ENCODE measurements at places on chromosomes 4 and X.

GRCh38 chr4:78310740-78311115, 240.8 kb upstream of the ANXA3 start:
- no peak for DNase-seq

DNA sequence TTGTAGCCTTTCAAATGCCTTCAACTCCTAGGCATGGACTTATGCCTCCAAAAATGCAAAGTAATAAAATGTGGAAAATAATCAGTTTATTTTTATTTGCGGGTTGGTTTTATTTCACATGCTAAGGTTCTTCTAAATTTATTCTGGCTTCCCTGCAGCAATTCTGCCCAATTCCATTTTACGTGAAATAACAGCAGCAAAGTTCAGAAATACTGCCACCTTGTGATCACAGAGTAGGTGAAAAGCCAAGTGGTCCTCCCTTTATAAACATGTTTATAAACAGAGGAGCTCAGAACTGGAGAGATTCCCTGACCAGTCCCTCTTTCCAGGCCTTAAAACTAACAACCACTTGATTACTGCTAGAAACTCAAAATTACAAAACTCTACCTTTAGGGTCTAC, 14.7 kb upstream of the DCHS2 start:
- DNase-seq: no peak

GRCh38 chrX:19791562-19791961, 95.8 kb downstream of the SH3KBP1 start:
- no peak for DNase-seq

GRCh38 chrX:73068467-73069364, 10.6 kb downstream of the PABPC1L2A start:
- no peak for DNase-seq

GRCh38 chr4:174505892-174506291, 16.4 kb downstream of the HPGD start:
- no peak for DNase-seq

- DNase-seq: no peak
These were observed 13.6 kb downstream of the TLR6 start for GRCh38 chr4:38842994-38843393.

DNA sequence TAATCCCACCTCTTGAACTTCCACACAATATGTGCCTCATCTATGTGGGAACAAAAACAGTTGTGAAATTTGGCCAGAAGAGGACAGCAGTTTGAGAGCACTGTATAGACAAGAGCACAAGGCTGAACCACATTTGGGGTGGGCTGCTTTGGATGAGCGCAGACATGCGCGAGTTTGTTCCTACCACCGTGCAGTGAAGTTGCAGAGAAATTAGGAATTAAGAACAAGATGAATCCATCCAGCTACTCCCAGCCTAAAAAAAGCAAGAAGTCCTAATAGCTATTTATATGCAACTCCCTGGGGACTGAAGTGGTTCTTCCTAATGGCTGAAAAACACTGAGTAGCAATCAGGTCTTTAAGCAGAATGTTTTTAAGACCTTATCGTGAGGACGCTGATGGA, 1.0 kb downstream of the GAB3 start:
- DNase-seq: no peak

DNA sequence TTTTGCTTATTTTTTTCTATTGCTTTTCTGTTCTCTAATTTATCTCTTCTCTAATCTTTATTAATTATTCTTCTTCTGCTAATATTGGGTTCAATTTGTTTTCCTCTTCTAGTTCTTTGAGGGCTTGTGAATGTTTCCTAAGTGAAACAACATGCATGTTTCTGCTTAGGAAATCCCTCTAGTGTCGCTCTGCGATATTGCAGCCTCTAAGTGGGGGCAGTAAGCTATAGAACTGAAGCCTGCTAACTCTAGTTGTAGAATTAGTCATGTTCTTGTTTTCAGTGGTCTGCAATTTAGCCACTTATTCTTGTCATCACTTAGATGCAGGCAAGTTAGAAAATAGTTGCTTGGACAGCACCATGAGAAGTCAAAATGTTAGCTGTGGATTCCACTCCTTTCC, 222.6 kb downstream of the SPIN4 start:
- DNase-seq: peak; percentile 2

DNA sequence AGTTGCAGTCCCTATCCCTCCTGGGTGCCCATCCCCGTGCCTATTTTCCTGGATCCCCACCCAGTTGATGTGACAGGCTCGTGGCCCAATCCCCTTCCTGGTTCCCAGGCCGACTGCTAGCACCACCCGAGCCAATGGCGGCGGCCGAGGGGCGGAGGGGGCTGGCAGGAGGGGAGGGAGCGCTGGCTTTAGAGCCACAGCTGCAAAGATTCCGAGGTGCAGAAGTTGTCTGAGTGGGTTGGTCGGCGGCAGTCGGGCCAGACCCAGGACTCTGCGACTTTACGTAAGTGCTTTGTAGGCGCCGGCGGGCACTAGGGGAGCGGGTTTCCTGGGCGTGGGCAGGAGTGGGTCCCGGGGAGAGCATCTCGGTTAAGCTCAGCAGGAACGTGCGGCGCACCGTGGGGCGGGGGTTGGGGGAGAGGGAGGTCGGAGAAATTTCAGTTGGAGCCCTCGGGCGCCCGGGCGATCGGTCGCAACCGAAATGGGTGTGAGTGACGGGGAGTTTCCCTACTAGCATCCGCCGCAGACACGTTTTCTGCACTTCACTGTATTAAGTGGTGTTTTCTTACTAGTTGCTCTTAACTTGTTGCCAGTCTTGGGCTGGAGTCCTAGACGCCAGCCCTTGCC, at the start of gene PLS3:
Gene PLS3, plus strand, starts transcription at position 197 of the 627 bp plus-strand sequence. CDS start 49,077 bp downstream, outside the sequence.
- no peak for DNase-seq

- no peak for DNase-seq
These were observed 1592.7 kb downstream of the TECRL start for GRCh38 chr4:62816566-62816965.

- no peak for DNase-seq
These were observed 100.7 kb downstream of the EFNB1 start for GRCh38 chrX:68929332-68930150.

- DNase-seq: no peak
These were observed 691.9 kb downstream of the TECRL start for GRCh38 chr4:63717384-63717783.

- no peak for DNase-seq
These were observed 365.7 kb downstream of the PPP3CA start for GRCh38 chr4:100981447-100982204.

DNA sequence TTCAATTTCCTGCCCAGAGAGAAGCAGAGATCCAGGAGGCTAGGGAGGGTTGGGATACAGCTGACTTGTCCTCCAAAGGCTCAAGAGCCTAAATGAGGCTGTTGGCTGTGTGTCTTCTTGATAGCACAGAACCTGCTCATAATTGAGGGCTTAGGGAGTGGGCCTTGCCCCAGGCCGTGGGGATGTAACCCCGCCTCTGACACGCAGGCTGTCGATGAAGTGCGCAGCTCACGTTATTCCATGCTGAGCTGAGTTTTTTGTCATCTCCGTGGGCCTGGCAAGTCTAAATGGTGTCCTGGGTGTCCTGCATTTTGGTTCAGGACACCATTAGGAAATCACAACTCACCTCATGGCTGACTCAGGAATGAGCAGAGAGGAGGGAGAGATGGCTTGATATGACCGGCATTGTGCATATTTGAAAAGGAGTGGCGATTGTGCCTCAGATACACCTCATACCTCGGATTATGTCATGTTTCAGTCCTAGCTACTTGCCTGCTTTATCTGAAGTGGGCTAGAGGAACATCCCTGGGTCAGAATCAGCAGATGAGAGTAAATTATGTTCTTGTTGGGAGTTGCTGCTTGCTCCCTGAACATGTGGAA, 43.7 kb downstream of the FHDC1 start:
- DNase-seq: no peak

- no peak for DNase-seq
These were observed 33.3 kb downstream of the MEPE start for GRCh38 chr4:87865960-87866598.

DNA sequence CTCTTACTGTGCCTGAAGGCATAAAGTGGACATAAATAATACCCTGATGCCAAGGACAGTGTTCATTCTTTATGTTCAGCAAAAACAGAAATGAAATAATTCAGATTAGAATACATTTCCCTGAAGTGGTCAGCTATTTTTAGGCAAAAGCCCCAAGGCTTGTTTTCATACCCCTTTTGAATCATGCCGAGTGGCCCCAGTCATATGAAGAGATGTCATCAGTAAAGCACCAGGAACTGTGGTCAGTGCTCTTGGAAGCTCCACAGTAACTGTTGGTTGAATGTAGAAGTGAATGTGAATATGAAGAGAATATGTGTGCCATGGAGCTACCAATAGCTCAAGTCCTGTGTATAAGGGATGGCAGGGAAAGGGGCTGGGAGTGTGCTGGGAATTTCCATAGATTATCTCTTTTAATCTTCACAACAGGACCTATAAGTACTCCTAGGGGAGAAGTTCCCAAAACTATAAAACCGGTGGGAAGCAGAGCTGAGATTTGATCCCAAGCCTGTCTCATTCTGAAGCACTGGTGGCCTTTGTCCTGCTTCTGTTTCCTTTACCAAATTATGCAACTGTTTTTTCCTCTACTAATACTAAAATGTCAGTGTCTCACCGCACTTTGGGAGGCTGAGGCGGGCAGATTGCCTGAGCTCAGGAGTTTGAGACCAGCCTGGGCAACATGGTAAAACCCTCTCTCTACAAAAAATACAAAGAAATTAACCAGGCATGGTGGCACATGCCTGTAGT, 52.6 kb downstream of the FNIP2 start:
- DNase-seq: no peak

DNA sequence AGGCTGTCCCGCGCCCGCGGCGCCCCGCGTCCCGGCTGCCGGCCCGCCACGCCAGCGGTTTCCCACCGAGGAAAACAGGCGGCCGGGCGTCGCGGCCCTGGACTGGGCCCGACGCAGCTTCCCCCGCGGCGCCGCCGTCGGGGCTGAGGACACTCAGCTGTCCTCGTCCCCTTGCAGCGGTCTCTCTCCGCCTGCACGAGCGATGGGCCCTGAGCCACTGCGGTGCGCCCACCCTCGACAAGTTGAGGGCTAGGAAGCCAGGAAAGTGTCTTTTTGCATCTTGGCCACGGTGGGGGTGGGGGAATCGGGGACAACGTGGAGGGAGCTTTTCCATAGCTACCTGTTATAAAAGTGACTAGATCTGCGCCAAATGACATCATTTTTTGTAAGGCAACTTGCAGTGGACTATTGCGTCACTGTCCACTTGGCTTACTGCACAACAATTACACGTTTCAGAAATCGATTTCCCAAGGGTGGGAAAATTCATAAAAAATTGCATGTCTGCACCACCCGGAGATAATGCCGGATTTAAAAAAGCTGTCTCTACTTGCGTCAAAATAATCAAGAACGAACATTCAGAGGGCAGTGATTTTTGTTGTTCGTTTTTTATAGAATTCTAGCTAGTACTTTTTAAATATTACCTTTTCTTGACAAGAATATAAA, 1.1 kb downstream of the KLHL15 start:
- DNase-seq: no peak

- no peak for DNase-seq
These were observed 637.9 kb downstream of the ADGRL3 start for GRCh38 chr4:61838072-61838471.

- no peak for DNase-seq
These were observed 96.4 kb downstream of the FAM13A start for GRCh38 chr4:88960576-88960975.
